Fibroblast of skin of abdomen (primary cell): ENCODE measurements at places on chromosomes 7 and 10.

DNA sequence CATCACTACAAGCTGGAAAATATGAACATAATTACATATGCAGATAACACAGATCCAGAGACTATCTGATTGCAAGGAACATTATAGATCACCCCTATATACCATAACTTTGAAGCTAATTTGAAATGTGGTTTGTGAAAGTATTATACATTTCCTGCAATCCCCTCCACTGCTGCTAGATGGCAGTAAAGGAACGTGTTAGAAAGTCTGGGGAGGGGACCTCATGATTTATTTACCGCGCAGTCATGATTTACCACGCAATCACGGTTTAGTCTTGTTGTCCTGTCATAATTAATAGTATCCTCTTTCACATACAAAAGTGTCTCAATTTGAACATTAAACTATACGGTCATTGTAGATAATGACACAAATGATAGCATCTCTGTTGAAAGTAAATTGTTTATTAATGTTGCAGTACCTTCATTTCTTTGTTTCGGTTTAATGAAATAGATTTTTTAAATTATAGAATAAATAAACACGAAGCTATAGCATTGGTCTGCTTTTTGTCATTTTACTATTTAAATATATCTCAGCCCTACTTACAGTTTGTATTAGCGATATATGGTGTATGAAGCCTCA is 145.3 kb upstream of the PRSS1 start:
- DNase-seq, result peak; percentile 58

- DNase-seq, result peak; percentile 26
Measured at GRCh38 chr7:106205621-106206222, 79.1 kb downstream of the NAMPT start.

DNA sequence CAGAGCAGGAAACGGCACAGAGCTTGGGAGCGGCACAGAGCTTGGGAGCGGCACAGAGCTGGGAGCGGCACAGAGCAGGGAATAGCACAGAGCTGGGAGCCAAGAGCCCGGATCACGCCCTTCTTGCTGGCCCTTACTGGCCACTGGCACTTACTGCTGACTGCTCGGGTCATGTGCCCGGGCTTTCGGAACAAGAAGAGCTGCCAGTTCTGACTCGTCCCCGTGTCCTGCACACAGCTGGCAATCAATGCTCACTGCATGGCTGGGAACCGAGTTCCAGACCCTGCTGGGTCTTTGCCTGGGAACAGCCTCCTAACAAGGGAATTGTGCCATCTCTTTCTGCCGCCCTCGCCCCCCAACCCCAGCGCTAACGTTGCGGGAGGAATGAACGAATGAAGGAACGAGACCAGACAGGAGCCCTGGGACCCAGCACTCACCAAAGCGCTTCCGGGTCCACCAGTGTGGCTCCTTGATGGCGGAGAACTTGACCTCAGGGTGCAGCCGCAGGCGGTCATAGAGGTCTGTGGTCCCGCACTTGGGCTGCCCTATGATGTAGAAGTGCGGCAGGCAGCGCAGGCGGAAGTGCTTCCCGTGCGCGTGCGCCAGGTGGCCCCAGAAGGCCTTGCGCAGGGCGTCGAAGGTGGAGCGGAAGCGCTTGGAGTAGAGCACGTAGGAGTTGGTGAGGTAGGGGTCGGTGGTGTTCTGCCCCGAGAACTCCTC is 49.1 kb downstream of the CHST15 start:
- DNase-seq, result no peak

DNA sequence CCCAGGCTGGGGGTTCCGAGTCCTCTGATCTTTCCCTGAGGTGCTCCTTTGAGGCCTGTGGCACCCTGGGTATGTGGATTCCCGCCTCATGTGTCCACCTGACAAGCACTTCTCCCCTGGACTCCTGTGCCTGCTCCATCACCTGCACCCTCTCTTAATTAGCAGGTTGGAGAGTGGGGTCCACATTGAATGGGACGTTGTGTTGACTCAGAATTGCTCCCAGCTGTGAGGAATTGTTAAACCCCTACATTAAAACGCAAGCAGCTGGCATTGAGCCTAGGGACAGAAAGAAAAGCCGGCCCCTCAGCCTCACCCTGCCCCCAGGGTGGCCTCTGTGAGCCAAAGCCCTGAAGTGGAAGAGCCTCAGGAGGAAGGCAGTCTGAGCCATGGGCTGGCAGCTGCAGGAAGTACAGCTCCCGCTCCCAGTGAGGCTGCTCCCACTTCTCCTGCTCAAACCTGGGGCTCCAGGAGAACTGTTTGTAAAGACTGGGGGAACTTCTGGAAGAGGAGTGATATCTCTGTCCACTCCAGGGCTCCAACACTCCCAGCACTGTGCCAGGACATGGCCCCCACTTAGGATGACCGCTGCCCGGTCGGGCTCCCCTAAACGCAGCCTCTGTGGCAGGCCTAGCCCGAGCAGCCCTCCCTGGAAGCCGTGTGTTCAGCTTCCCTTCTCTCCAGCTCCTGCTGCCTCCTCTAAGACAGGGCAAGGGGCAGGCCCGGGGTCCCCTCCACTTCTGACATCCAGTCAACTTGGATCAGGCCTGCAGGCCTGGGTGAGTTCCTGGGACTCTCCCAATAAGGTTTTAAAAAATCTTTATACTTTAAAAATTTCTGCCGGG is 1.8 kb upstream of the OPN4 start:
- peak; percentile 31 for DNase-seq

GRCh38 chr7:92359801-92360200 is 87.5 kb upstream of the GATAD1 start:
- DNase-seq, result peak; percentile 64
